ENCODE measurements at places on chromosomes 11 and 22. TPM values are rescaled to one million over a fixed set of nuclear protein-coding genes. Genes with fewer than 3 reads are reported as not detected.
A peak's percentile ranks its signal among the peaks of the same experiment; 100 is the strongest.

- no peak overlapping the region for H3K4me3 ChIP-seq
- no peaks in the 10 kb centered on the region for H3K27me3 ChIP-seq
- H3K4me1 ChIP-seq, result peaks cover 30% of the 10 kb centered on the region
- no peak overlapping the region for H3K27ac ChIP-seq
- no peak for DNase-seq
These were observed 76.4 kb upstream of the DRD2 start for GRCh38 chr11:113551645-113552044.

GRCh38 chr11:126819194-126819593 is 181.4 kb downstream of the KIRREL3 start:
- H3K36me3 ChIP-seq, result no peaks in the 10 kb centered on the region
- DNase-seq, result no peak
- H3K27ac ChIP-seq, result no peak overlapping the region
- no peaks in the 10 kb centered on the region for H3K4me1 ChIP-seq

DNA sequence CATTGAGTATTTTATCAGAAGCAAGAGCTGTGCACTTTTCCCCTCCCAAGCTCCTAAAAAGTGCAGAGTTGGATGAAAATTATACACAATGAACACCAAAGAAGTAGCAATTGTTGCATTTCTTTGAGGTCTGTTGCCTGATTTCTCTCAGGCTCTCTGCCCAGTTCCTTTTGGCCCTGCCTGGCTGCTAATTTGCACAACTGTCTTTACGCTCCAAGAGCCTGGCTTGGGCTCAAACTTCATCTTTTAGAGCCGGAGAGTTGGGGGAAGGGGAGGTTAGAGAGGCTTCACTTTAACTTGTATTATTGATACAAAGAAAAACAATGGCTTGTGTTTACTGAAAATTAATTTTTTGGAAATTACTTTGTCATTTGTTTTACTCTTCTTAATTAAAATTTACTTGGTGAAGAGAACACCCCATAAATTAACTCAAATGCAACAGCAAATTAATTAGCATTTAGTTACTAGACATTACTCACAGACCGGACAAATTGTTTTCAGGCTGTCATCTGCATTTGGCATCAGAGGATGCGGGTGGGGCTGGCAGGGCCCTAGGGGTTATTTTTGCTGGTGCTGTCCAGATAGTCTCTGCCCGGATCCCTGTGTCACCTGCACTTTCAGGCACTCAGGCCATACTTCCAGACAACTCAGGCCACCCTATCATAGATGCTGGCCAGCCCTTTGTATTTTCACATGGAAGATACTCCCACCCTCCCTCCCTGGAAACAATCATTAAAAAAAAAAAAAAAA is 407.3 kb downstream of the NXPE2 start:
- H3K27ac ChIP-seq, result no peak overlapping the region
- no peaks in the 10 kb centered on the region for H3K36me3 ChIP-seq
- no peaks in the 10 kb centered on the region for H3K27me3 ChIP-seq
- no peak overlapping the region for H3K4me3 ChIP-seq
- H3K4me1 ChIP-seq, result no peaks in the 10 kb centered on the region
- no peak for DNase-seq

- no peaks in the 10 kb centered on the region for H3K36me3 ChIP-seq
- H3K4me3 ChIP-seq, result no peak overlapping the region
- H3K4me1 ChIP-seq, result peaks cover 12% of the 10 kb centered on the region
- H3K27ac ChIP-seq, result no peak overlapping the region
- H3K27me3 ChIP-seq, result no peaks in the 10 kb centered on the region
- DNase-seq, result no peak
These were observed 3.2 kb upstream of the GNAZ start for GRCh38 chr22:23067023-23067650.

GRCh38 chr22:38870312-38870741 is 1.7 kb downstream of the CBX6 start:
- peak; percentile 75 for DNase-seq
- peaks cover 24% of the 10 kb centered on the region for H3K4me1 ChIP-seq
- peaks cover 8% of the 10 kb centered on the region for H3K36me3 ChIP-seq
- peak overlapping the region; percentile 66 for H3K4me3 ChIP-seq

DNA sequence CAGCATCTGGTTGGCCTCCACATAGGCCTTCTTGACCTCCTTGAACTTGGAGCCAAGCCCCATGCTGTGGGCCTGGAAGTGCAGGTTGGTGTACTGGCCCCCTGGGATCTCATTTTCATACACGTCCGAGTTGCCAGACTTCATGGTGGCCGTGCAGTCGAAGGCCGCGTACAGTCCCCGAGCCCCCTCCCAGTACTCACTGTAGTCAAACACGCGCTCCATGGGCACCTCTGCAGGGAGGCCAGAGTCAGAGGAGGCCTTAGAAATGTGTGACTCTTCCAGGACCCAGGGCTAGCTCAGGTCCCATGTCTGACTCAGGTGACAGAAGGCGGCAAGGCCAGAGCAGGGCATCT is 6.7 kb upstream of the LRFN4 start:
- peaks cover 17% of the 10 kb centered on the region for H3K36me3 ChIP-seq
- H3K27me3 ChIP-seq, result no peaks in the 10 kb centered on the region
- H3K4me1 ChIP-seq, result peaks cover 14% of the 10 kb centered on the region
- no peak overlapping the region for H3K27ac ChIP-seq
- H3K4me3 ChIP-seq, result no peak overlapping the region

GRCh38 chr11:17593466-17594245 is 46.6 kb downstream of the OTOG start:
- no peak for DNase-seq
- no peaks in the 10 kb centered on the region for H3K4me1 ChIP-seq
- no peak overlapping the region for H3K27ac ChIP-seq
- H3K27me3 ChIP-seq, result peaks cover 52% of the 10 kb centered on the region
- H3K4me3 ChIP-seq, result no peak overlapping the region

- DNase-seq, result no peak
- no peaks in the 10 kb centered on the region for H3K27me3 ChIP-seq
- H3K4me3 ChIP-seq, result no peak overlapping the region
- H3K27ac ChIP-seq, result no peak overlapping the region
- peaks cover 11% of the 10 kb centered on the region for H3K4me1 ChIP-seq
- no peaks in the 10 kb centered on the region for H3K36me3 ChIP-seq
These were observed 4.4 kb downstream of the TMEM121B start for GRCh38 chr22:17116572-17117330.

DNA sequence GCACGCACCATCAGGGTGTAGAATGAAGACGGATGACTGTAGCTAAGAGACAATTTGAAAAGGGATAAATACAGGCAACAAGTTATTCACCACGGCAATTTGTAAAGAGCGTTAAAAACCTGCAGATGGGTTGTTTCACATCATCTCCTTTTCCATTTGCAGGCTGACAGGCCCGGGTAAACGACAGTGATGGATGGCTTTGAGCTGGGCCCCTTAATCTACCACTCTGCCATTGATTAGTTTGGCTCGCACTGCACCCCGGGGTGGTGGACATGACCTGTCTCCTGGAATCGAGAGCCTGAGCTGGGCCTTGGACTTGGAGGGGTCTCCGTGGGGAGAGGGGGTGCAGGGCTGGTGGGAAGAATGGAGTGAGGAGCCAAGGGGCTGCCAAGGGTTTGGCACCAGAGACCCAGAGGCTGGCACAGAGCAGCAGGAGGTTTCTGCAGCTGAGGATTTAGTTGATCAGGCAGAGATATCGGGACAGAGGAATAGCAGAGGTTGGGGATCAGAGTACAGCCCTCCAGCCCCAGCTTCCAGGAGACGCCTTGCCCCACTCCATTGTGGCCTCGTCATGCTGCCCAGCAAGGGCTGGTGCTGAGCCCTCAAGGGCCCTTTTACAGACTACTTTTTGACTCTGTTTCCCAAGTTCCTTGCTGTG is 110.6 kb upstream of the NECTIN1 start:
- peaks cover 74% of the 10 kb centered on the region for H3K27me3 ChIP-seq
- no peak for DNase-seq
- H3K4me1 ChIP-seq, result no peaks in the 10 kb centered on the region
- H3K4me3 ChIP-seq, result no peak overlapping the region
- no peaks in the 10 kb centered on the region for H3K36me3 ChIP-seq

- DNase-seq, result no peak
- no peaks in the 10 kb centered on the region for H3K4me1 ChIP-seq
- no peak overlapping the region for H3K27ac ChIP-seq
- H3K27me3 ChIP-seq, result no peaks in the 10 kb centered on the region
These were observed 57.5 kb upstream of the PITPNB start for GRCh38 chr22:27976586-27976985.

GRCh38 chr11:37841016-37841415 is 1243.0 kb upstream of the RAG2 start:
- no peaks in the 10 kb centered on the region for H3K4me1 ChIP-seq
- H3K27ac ChIP-seq, result no peak overlapping the region
- H3K27me3 ChIP-seq, result no peaks in the 10 kb centered on the region
- H3K36me3 ChIP-seq, result no peaks in the 10 kb centered on the region
- DNase-seq, result no peak

- H3K27ac ChIP-seq, result no peak overlapping the region
- H3K4me3 ChIP-seq, result no peak overlapping the region
- H3K36me3 ChIP-seq, result peaks cover 40% of the 10 kb centered on the region
These were observed 13.6 kb upstream of the RANBP1 start for GRCh38 chr22:20102203-20102780.

DNA sequence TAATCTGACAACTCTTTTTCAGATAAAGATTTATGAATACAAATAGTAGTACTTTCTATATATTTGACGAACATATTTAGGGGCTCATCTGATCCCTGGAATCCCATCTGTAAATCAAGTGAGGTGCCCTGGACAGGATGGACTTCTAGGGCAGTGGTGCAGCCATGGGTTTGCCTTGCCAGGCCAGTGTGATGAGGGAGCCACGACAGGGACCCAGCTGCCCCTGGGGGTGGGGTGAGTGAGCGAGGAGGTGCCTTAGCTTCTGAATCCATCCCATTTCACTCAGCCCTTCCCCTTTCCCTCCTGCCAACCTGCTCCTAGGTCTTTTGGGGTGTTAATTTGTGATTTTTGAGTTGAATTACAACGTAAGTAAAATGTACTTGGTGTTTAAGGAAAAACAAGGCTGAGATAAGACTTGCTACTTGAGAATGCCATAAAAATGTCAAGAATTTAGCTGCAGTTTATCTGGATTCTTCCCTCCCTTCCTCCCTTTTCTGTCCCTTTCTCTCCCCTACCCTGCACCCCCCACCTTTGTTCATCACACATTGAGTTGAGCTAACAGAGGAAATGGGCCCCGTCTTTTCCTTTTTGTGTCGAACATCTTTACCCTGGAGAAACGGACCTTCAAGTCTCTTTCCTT is 60.8 kb downstream of the PPFIBP2 start:
- no peak overlapping the region for H3K27ac ChIP-seq
- H3K36me3 ChIP-seq, result no peaks in the 10 kb centered on the region
- H3K27me3 ChIP-seq, result no peaks in the 10 kb centered on the region
- no peak overlapping the region for H3K4me3 ChIP-seq

DNA sequence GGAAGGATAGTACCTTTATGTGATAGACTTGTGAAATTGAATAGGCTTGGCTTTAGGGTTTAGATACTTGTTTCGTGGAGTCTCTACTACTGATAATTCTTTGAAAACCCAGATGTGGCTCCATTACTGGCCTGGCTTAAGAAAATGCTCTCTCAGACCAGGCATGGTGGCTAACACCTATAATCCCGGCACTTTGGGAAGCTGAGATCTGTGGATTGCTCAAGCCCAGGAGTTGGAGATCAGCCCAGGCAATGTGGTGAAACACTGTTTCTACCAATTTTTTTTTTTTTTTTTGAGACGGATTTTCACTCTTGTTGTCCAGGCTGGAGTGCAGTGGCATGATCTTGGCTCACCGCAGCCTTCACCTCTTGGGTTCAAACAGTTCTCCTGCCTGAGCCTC is 40.9 kb downstream of the ATG13 start:
- no peak overlapping the region for H3K27ac ChIP-seq
- H3K36me3 ChIP-seq, result peaks cover 17% of the 10 kb centered on the region
- no peaks in the 10 kb centered on the region for H3K27me3 ChIP-seq
- no peak for DNase-seq
- no peaks in the 10 kb centered on the region for H3K4me1 ChIP-seq

GRCh38 chr22:45061332-45061731 is 51.5 kb upstream of the PHF21B start:
- H3K36me3 ChIP-seq, result no peaks in the 10 kb centered on the region
- no peak overlapping the region for H3K4me3 ChIP-seq
- no peak for DNase-seq
- H3K27me3 ChIP-seq, result 0 out of 2 replicates have a peak, but pooled peaks cover 2% of the 10 kb centered on the region
- no peak overlapping the region for H3K27ac ChIP-seq

DNA sequence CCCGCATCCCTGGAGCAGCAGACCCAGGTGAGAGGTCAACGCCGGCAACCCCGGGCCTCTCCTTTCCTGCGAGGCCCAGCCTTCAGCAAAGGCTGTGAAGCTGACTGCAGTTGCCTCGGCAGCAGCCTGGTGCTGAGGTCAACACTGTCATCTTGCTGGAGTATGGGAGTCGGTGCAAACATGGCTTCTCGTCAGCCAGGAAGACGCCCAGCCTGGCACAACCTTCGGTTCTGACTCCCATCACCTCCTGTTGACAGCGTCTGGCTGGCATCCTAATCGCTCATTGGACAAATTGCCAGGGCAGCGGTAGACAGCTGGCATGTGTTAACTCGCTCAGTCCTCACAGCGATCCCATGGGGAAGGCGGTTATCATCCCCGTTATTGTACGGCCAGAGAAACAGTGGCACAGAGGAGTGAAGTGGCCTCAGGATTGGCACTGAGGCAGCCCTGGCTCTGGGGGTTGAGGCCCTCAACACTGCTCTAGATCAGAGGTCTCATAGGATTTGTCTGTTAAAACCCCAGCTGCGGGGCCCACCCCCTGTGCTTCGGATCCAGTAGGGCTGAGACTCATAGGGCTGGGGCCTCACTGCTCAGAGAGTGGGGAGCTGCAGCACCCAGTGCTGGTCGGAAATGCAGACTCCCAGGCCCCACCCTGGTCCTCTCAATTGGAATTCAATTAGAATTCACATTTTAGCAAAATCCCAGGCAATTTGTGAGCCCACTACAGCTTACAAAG is 39.3 kb upstream of the TP53I11 start:
- no peaks in the 10 kb centered on the region for H3K36me3 ChIP-seq
- H3K4me3 ChIP-seq, result no peak overlapping the region

The MEN1 gene
- 46.1 TPM for total RNA-seq

The SMIM38 gene
- total RNA-seq, result 0.04 TPM

The GNG3 gene
- not detected for total RNA-seq

The CDKN1C gene
- 12.0 TPM for total RNA-seq

The MIOX gene
- not detected for total RNA-seq

The FOLR1 gene
- 0.36 TPM for total RNA-seq

The ASCL3 gene
- not detected for total RNA-seq

All from PC-3 (cell line).